ENCODE measurements at places on chromosomes 12 and 14.

GRCh38 chr14:100145682-100146464 lies 13.6 kb downstream of the DEGS2 start:
- DNase-seq: no peak

GRCh38 chr12:111424793-111425251 lies 19.1 kb downstream of the SH2B3 start:
- DNase-seq: no peak

GRCh38 chr12:133203344-133204263 lies 22.3 kb downstream of the ZNF268 start:
- no peak for DNase-seq

DNA sequence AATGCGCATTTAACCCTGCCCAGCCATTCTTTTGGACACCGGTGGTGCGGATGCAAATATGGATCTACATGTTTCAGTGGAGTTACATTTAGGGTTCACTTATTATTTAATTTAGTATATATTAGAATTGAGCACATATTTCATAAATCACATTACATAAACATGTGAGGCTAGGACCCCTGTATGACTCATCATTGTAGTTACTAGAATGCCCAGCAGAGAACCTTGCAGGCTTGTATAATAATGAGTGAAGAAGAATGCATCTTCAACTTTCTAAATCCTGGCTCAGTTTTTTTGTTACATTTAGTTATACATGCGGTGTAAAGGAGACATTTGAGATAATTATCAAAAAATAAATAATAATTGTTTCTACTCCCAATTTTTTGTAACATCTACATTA lies 369.0 kb downstream of the ATP23 start:
- DNase-seq: no peak

DNA sequence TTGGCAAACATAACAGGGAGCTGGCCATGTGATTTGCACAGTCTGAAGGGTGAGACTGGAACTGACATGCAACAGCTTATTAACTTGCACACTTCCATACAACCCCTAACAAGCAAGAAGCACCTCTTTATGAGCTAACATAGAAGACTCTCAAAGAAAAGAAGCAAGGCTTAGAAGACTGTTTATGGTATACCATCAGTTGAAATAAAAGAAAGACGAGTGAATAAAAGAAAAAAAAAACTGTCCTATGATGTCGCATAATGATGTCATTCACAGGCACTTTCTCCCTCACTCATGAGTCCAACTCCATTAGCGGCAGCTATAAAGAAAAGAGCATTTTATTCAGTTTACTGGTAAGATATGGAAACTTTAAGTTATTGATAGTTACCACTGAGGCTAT lies 3.3 kb upstream of the MDM1 start:
- DNase-seq: no peak

DNA sequence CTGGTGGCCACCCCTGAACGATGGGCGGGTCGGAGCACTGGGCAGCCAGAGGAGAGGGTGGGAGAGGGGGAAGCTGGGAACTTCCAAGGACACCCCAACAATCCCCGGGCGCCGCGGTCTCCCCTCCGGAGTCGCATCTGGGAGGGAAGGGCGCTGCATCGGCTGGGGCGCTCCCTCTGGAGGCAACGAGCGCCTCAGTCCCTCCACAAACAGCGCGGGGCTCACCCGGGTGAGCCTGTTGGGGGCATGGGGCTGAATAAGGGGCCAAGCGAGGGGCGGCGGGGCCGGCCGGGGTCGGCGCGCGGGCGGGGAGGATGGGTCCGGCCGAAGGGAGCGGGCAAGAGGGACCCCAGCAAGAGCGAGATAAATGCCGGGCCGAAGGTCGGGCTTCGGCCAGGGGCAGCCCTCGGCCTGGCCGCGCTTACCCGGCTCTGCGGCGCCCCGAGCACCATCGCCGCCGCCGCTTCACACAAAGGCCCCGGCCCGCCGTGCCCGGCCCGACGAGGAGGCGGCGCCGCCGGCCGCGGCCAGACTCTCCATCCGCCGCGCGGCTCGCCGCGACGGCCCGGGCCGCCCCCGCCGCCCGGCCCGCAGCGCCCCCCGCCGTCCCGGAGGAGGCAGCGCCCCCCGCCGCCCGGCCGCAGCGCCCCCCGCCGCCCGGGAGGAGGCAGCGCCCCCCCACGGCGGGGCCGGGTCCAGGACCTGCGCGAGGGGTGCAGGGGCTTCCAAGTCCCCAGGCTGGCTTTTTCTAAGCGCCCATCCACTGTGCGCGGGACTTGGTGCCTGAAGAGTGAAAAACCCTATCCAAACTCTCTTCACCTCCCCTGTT lies at the start of gene ZBTB39:
TSS of gene ZBTB39 (minus strand) at position 567 of the 829 bp plus-strand sequence. CDS start 1,629 bp downstream, outside the sequence.
- peak; percentile 75 for DNase-seq

DNA sequence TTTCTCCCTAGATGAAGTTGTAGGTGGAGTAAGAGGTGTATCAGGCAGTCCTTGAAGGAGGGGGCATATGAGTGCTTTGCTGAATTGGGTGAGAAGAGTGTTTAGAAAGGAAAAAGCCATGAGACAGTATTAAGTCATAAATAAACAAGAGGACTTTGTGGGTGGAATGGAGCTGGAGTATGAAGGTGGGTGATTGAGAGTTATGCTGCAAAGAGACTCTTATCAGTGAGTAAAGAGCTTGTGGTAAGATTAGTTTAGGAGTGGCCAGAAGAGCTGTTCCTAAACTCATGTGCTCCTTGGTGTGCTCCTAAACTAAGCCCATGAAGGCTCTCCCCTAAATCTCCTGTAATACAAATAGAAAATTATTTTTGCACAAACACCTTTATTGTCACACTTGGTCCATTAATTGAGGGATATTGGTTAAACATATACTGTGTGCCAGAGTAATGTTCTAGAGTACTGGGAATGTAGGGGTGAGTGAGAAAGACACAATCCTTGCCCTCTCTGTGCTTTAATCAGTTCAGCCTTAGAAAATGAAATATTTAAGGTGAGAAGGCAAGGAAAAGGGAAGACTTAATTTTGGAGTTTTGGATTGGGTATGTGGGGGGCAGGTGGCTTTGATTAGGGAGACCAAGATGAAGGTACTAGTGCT lies 9.8 kb downstream of the CHPT1 start:
- DNase-seq: no peak

DNA sequence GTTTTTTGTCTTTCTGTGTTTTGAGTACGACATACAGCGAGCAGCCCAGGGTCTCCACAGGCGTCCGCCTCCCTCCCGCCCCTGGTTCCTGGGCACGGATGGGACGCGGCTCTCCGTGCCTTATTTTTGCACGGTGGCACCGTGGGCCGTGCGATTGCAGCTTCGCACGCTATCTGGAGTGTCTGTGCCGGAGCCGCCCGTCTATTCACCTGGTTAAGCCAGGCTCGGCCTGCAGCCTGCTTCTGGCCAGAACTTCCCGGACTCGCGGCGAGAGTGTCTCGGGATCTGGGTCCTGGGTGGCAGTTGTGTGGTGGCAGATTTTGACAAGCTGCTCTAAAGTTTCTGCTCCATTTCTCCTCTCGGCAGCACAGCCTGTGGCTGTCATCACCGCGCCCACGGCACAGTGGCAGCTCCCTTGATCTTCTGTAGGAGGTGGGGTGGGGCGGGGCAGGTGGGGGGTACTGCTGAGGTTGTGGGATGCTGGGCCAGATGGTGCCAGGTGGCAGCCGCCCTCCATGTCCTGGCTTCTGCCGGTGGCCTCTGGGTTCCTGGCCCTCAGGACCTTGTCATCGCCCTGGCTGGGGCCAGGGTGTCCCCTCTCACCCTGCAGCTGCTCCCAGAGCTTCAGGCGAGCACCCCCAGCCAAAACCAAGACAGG lies 2.9 kb downstream of the MMP17 start:
- DNase-seq: no peak

DNA sequence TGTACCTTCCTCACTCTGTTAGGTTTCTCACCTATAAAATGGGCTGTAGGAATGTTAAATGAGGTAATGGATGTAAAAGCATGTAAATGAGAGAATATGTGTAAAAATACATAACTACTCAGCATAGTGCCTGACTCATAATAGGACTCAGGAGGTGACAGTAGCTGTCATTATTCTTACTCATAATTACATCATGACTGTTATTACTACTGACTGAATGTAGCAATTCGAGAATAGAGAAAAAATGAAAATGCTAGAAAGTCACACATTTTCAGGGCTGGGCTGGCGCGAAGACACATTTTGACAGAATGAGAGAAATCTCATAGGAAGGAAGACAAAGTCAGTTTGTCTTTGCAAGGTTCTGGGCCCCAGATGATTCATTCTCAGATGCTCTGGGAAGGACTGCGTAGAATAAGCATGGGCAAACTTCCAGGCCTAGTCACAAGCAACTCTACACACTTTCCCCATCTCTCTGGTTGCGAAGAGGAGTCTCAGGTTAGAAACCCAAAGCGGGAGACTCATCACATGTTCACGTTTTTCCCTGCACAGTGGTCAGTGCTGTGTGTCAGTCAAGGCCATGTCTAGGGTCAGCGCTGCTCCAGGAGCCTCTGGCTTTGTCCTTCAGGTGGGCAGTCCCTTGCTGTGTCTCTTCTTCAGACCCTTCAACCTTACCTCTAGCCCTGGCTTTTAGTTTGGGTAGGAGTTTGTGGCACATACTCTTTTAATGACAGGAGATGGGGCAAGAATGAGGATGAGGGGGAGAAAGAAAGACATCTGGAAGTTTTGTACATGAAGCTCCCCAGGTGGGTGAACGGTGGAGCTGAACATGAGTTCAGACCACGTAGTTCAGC lies 8.4 kb downstream of the GPRC5A start:
- DNase-seq: no peak

DNA sequence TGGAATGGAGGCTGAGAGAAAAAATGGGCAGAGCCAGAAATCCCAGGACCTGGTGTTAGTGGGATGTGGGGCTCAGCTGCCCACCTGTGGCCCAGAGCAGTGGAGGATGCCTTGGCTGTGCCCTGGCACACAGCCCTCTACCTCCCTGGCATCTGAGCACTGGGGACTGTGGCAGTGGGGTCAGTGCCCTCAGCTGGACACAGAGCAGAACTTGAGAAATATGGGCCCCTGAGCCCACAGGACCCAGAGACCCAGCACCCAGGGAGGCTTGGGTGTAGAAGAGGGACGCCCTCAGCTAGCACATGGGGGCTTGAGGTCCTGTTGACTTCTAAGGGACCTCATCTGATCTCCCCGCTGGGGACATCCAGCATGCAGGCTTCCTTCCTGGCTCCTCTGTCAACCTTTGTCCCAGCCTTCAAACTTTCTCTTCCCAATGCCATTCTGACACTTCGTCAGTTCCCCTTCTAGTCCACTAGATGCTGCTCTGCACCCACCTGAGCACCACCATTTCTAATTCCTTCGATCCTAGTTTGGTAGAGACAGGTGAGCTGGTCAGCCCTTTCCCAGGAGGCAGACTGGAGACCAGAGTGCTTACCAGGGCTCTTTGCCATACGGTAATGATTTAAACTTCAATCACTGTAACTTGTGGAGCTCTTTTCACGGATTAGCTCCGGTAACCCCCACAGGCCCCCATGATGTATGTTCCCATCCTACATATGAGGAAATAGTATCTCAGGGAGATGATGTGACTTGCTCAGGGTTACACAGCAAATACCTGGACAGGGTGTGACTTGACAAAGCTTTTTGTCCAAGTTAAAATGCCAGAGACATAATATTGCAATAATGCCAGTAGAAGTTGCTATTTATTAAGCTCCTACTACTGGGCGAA lies 143.7 kb downstream of the ASCL4 start:
- DNase-seq: no peak

DNA sequence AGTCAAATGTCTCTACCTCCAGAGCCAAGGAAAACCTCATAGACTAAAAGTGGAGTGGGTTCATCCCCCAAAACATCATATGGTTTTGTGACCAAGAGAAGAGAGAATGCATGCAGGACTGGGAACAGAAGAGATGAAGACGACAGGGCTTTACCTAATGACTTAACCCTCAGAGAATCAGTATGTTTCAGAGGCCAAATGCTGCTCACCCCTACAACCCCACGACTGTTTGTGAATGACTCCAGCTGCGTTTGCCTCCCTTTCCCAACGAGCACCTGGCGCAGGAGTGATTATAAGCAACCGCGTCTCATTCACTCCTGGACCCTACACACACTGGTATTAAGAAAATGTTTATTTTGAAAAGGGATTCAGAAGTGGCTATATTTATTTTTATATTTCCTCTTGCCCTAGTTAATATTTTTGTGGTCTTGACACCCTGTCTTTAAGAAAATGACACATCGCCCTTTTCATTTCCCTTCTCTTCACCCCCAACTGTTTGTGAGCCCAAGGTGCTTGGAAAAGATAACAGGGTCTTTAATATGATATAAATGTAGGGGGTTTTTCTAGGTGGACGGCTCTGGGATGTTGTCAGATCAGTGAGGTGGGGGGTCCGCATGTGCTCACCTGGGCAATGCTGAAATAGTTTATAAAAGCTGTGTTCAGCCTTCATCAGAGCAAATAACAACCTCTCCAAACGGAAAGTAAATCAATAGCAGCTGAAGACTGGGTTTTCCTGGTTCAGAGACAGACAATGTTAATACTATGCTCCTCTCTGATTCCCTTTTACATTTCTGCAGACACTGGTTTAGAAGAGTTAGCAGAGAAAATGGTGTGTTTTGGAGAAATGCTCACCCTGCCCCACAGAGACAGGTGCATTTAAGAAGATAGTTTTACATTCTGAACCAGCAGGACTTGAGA lies 77.7 kb downstream of the SLC15A4 start:
- no peak for DNase-seq

GRCh38 chr12:89475203-89475990 lies 49.2 kb downstream of the GALNT4 start:
- no peak for DNase-seq

- DNase-seq: no peak
Measured at GRCh38 chr12:55446326-55446725, 2.5 kb downstream of the OR6C2 start.

DNA sequence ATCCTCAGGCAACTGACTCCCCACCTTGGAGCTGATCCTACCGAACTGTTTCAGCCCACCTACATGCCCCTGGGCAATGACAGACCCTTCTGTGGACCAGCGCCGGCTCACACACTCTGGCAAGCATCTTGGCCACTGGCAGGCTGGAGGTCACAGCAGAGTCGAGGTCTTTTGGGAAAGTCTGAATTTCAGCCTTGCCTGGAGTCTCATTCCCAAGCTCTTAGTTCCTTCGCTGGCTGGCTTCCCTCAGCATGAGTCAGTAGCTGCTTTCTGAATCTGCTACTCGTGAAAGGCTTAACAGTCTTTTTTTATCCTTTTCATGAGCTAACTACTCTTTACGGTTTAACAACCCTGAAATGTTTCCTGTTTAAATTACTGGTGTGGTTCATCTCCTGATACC lies 44.5 kb downstream of the ASCL4 start:
- no peak for DNase-seq

DNA sequence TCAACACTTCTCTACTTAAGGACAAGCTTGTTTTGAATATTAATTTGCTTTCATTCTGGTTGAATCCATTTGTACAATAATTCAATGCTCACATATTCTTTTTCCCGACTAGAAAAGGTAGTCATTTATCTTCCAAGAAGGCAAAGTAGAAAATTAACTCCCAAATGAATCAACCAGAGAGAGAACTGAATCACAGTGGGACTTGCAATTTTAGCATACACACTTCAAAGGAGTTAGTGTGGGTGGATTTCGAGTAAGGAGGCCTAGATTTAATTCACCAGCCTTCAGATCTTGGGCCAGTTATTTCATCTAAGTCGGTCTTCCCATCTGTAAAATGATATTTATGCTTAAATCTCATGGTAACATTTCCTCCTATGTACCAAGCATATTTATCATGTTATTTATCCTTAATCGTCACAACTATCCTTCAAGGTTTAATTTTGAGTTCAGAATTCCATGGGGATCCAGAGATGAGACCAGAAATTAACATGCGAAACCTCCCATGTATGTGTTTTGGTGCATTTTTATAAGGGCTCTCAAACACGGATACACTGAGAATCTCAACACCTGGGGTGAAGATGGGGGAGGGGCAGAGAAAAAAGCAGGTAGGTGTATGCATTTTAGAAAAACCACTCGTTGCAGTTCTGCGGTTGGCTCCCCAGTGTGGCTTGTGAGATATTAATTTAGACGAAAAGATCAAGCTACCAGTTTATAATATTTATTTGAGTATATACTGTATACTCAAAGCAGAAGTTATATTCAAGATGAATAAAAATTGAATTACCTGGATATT lies 38.9 kb upstream of the IL22 start:
- no peak for DNase-seq

Measured in activated naive CD4-positive, alpha-beta T cell (primary cell).